Fibroblast of the conjunctiva (primary cell): ENCODE measurements at places on chromosomes 4 and X.

- no peak for DNase-seq
Measured at GRCh38 chrX:110374559-110374958, 15.9 kb downstream of the RTL9 start.

DNA sequence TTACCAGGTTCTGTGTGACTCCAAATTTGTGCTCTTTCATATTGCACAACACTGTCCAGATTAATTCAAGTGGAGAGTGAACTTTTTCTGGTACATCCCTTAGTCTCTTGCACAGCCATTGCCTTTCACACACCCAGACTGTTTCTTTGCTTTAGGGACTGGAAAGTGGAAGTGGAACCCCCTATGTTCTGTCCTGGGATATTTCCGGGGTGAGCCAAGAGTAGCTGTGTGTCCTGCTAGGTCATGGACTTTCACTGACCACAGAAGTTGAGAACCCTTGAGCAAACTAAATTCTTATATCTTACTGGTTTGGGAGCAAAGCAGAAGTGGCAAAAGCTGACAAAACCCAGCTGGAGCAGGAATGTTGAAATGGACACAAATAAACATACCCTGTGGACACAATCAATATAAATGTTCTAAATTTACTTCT, 10.3 kb upstream of the VSIG4 start:
- no peak for DNase-seq

DNA sequence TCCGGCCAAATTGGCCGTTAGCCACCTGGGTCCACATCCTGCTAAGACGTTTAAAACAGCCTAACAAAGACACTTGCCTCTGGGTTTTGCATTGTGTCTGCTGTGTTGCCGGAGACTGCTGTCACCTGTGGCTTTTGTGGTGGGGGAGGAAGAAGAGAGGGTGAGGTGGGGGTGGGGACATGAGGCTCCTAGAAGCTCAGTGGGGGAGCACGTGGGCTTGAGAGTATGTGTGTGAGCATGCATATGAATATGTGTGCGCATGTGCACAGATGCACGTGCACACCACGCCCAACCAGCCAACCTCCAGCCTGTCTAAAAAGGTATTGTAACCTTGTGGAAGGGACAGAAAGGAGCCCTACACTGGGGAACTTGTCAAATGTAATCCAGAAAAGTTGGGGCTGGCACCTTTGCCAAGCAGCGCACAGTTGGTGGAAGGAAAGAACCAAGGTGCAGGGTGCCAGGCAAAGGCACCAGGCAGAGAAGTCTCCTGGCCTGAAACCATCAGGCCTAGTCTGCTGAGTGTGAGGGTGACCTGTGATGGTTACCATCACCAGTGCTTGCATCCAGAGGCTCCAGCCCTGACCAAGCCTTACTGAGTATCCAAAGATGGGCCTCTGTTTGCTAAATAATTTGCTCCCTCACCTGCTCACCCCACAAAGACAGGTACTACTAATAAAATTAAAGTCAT, 10.1 kb upstream of the SASH3 start:
- no peak for DNase-seq

GRCh38 chrX:107699616-107700015, 71.3 kb downstream of the PRPS1 start:
- DNase-seq, result no peak

DNA sequence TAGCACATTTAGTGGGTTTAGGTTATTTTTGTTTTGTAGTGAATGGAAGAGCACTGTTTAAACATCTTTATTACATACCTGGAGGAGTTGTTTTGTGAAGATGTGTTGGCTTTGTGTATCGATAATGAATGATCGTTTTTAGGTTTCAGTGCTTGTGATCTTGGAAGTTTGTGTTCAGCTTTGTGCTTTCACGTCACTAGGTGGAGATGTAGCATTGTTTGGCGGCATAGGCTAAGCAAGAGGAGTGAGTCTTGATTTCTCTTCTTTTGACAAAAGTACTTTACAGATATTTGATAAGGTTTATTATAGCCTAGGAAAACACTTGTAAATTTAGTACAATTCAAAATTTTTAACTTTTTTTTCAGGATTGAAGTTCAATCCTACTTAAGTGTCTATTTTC, 50.4 kb downstream of the PDK3 start:
- DNase-seq, result peak; percentile 17

- no peak for DNase-seq
Measured at GRCh38 chrX:133417364-133417763, 2.1 kb upstream of the GPC4 start.

GRCh38 chrX:33156152-33156726, 55.1 kb downstream of the DMD start:
- no peak for DNase-seq

GRCh38 chr4:1460967-1461868, 55.0 kb upstream of the NKX1-1 start:
- no peak for DNase-seq
